ENCODE measurements at places on chromosomes 6 and 20.

DNA sequence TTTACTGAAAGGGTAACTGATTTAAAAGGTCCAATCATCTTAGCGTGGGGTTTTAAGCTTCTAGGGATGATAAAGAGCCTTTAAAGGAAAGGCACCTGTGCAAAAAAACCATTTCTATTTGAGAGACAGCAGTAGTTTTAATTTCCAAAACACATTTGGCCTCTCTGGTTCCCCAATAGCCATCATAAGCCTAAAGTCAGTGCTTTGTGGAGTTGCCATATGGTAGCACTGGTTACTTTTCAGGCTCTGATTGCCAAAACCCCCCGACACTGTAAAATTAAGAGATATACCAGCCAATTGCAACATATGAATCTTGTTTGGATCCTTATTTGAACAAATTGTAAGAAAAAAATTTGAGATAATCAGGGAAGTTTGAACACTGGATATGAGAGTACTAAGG is 44.6 kb downstream of the TP53INP2 start:
- DNase-seq: no peak

GRCh38 chr20:62704341-62704948 is 4.2 kb upstream of the NTSR1 start:
- no peak for DNase-seq

- no peak for DNase-seq
Observed at GRCh38 chr6:106509420-106510089, 119.7 kb downstream of the RTN4IP1 start.

- DNase-seq: no peak
Observed at GRCh38 chr6:44243345-44243744, 3.6 kb upstream of the HSP90AB1 start.

DNA sequence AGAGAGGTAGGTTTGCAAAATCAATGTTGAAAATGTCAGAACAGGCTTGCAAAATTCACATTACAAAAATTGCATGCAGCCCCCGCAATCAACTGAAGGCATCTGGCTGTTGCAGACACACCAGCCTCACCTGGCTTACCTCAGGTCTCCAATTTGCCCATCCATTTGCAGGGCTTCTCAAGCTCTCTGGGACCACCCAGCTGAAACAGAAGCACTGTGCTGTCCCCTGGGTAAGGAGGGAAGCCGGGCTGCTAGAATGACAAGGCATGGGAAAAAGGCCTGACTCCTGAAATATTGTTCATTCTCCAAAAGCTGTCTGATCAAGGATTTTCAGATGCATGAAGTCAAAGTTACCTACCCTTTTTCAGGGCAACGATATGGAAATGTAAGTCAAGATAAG is 52.6 kb upstream of the CD93 start:
- no peak for DNase-seq

- DNase-seq: no peak
Observed at GRCh38 chr6:52139985-52140680, 46.0 kb upstream of the IL17A start.

DNA sequence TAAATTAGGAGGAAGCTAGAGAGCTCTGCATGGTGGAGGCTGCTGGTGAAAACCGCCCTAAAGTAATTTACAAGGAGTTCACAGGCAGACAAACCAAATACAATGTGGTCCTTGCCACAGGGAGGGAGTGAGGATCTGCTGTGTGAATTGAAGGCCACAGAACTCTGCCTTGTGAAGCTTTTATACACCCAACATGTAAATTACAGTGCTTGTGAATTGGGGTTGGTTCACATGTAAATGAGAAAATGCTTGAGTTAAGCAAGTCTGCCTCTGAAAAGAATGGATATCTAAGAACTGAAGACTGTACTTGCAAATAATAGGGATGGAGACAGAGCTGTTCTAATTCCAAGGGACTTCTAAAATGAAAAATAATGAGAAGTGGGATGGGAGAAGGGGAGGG is 194.2 kb downstream of the SLC35F1 start:
- no peak for DNase-seq

DNA sequence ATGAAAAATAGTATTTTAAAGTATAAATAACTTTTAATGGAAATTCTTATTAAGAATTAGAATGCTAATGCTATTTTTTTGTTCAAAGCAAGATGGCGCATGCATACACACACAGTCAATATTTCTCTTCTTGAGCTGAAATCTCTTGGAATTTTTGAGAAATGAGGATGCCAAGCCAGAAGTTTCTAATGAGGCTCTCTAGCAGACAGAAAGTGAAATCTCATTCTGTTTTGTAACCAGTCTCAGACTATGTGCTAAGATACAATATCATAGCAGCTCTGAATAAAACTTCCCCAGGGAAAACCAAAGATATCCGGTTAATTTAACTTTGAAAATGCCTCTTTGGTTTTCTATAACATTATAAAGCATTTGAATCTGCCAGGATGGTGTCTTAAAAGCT is 97.2 kb upstream of the HDAC2 start:
- DNase-seq: no peak

- no peak for DNase-seq
Observed at GRCh38 chr6:35016502-35017321, 124.4 kb downstream of the TCP11 start.
